ENCODE measurements at places on chromosomes 6 and 20.

GRCh38 chr6:41025966-41026530 is 13.0 kb downstream of the UNC5CL start:
- DNase-seq: no peak

DNA sequence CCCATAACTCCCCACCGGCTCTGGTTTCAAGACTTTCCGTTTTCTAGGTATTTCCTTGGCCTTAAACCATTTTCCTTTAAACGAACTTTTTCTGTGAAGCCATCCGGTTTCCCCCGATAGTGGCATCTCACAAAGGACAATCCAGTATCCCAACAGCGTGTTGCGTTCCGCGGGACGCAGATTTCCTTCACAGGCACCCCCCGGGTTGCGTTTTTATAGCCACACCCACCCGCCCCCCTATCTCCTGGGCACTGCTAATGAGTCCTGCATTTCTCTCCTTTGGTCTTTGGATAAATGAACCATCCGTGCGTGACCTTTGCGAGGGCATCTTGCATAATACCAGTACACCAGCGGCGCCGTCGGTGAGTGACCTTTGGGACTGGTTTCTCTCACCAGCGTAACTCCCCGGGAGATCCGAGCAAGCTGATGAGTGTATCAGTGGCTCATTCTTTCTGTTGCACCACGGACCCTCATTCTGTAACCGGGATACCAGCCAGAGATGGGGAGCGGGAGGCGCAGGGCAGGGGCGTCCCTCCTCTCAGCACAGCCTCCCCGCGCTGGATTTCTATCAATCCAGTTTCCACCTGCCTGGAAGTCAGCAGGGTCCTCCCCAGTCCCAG is 586 bp upstream of the NQO2 start:
- DNase-seq: no peak

- DNase-seq: no peak
Measured at GRCh38 chr20:49270177-49270576, 7.7 kb downstream of the ZNFX1 start.

GRCh38 chr6:44151348-44152108 is 7.1 kb upstream of the CAPN11 start:
- DNase-seq: peak; percentile 78

DNA sequence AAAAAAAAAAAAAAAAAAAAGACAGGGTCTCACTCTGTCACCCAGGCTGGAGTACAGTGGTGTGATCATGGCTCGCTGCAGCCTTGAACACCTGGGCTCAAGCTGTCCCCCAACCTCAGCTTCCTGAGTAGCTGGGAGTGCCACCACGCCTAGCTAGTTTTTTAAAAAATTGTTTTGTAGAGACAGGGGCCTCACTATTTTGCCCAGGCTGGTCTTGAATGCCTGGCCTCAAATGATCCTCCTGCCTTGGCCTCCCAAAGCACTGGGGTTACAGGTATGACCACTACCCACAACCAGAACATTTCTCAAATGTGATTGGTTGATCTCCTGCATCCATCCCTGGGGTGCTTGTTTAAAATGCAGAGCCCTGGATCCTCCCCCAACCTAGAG is 5.6 kb upstream of the RBCK1 start:
- no peak for DNase-seq

DNA sequence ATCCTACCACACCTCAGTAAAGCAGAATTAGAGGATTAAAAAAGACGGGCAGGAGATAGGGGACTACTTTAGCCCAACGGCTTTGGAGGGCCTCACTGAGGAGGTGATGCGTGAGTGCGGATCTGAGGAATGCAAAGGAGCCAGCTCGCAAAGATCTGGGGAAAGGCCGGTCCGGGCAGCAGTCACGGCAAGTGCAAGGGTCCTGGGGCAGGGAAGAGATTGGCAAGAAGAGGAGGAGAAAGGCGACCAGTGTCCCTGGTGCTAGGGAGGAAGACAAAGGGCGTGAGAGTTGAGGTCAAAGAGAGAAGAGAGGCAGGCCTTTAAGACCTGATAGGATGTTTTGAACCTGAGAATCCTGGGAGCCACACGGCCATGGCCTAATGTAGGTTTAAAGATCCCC is 86.8 kb downstream of the KCNB1 start:
- DNase-seq: no peak

- DNase-seq: no peak
Measured at GRCh38 chr6:45584127-45584526, 206.4 kb upstream of the SUPT3H start.

DNA sequence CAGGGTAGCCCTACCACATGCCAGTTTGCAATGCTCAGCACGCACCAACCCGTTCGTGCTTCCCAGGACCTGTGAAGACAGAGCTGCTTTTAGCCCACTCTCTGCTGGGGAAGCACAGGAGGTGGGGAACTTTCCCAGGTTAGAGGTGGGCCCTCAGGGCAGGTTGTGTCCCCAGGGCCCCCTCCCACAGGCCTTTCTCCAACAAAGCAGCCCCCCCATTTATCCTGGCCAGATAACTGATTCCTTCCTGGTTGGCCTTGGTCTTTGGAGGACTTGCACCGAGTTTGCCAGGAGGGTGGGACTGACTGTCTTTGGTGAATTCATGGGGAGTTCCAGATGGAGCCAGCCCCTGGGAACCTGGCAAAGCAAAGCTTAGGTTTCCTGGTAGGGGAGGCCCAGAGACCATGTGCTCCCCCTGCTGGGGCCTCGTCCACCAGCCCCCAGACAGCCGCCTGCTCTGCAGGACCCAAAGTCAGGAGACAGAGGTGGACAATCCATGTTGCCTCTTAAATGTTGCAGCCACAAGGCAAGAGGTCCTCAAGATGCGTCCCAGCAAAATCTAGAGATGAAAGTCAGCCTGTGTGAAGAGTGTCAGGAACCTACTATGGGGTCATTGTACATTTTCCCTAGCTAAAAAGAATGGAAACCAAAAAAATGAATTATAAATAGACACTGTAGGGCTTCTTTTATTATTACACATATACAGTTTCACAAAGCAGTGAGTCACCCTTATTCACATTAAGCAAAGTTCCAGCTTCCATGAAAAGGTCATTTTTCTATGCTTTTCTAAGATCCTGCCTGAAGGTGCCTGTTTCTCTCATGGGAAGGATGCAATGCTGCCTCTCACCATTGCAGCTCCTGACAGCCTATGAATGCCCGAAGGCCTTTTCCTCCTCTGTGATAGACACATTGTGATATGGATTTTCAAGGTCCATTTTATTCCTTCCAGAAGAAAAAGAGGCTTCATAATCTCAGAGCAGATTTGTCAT is 497.8 kb downstream of the PREX1 start:
- no peak for DNase-seq

GRCh38 chr20:59747671-59748515 is 143.6 kb downstream of the PHACTR3 start:
- no peak for DNase-seq

DNA sequence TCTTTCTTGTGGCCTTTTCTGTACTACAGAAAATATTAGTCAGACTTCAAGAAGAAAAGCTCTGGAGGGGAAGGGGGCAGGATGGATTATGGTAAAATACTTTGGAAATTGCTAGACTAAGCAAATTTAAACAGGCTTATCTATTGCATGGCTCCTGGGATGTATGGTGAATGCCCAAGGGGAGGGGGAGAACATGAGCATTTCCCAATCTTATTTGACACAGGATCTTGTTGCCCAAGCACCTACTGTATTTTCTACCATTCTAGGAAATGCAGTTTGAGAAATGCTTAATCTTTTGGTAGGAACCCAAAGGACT is 86.1 kb upstream of the LAMP5 start:
- DNase-seq: no peak

DNA sequence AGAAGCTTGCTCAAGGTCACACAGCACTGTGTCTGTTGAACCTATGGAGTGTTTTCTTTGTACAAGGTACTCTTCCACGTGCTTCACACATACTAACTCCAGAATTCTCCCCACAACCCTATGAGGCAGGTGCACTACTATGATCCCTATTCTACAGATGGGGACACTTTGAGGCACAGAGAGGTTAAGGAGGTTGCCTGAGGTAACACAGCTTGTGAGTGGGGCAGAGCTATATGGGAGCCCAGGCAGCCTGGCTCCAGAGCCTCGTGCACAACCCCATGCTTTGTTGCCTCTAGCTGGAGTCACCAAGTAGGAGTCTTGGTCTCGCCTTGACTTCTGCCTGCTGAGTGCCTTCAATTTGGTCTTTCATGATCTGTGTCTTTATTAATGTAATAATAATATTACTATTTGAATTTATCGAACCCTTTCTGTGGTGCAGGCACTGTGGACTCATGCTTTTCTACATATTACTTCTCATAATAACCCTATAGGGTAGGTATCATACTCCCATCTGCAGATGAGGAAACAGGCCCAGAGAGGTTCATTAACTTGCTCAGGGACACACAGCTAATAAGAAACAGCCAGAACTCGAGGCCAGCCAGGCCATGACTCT is 13.3 kb upstream of the SPDEF start:
- DNase-seq: no peak

- no peak for DNase-seq
Measured at GRCh38 chr20:6919792-6920468, 152.4 kb downstream of the BMP2 start.

GRCh38 chr6:127301199-127301700 is 34.6 kb downstream of the RNF146 start:
- DNase-seq: no peak

DNA sequence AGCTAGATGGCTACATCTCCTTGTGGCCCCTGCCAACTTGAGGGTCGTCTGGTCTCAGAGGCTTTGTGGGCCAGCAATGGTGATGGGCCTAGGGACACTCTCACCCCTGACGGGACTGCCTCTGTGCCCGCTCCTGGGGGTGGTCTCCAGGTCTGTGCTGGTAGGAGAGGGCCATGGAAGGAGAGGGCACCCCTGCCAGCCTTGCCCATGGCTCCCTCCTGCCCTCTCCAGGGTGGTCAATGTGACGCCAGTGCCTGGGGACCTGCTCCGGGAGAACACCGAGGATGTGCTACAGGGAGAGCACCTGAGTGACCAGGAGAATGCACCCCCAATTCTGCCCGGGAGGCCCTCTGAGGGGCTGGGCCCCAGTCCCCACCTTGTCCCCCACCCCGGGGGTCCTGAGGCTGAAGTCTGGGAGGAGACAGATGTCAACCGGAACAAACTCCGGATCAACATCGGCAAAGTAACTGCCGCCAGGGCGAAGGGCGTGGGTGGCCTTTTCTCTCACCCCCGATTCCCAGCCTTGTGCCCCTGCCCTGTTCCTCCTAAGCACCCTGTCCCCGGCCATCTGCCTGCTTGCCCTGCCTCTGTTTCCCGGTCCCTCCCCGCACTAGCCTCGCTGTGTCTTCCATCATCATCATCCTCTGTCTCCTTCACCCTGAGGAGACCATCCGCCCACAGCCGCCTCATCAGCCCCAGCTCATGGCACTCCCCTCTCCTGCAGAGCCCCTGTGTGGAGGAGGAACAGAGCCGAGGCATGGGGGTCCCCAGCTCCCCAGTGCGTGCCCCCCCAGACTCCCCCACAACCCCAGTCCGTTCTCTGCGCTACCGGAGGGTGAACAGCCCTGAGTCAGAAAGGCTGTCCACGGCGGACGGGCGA is 15.8 kb downstream of the TTBK1 start:
- DNase-seq: no peak

DNA sequence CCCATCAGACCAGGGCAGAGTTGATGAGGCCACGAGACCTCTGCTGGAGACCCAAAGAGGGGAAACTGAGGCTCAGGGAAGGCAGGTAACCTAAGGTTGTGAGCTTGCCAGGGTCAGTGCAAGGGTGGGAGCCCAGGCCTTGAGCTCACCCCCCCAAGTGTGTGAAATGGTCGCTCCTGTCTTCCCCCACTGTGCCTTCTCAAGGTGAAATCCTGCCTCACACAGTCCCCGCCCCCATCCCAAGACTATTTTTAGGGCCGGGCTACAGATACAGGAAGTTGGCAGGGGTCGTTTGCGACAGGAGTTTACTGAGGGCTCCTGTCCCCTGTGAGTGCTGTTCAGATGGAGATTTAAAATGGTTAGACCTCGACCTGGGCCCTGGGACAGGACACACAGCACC is 18.7 kb upstream of the GATA5 start:
- DNase-seq: no peak

GRCh38 chr6:113425977-113426660 is 431.0 kb upstream of the MARCKS start:
- DNase-seq: no peak

DNA sequence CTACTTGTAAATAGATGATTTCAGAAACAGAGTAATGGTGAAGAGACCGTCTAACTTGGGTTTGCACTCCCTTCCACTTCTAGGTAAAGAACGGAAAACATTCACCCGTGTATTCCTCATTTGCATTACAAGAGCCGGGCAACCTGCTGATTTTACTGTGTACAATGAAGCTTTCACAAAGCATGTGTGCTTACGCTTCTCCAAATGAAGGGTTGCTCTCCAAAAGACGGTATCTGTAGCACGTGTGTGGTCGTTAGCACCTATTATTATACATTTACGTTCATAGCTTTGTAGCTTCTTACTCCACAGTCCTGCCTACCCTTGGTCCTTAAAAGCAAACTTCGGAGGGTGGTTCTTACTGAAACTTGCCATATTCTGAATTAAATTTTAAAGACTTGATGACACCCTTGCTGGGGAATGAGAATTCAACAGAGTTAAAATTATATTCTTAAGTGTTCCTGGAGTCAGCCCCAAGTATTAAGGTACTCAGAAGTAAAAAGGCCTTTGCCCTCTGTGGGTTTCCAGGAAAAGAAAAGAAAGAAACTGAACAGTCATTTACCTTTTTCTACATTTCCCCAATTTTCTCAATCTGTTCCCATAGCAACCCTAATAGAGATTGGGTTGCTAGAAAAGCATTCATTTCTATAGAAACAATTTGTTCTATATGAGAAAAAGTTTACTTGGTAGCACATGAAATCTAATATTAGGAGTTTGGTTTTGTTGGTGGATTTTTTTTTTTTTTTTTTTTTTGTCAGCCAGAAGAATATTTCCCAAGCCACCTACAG is 61.9 kb upstream of the KCNG1 start:
- DNase-seq: no peak

DNA sequence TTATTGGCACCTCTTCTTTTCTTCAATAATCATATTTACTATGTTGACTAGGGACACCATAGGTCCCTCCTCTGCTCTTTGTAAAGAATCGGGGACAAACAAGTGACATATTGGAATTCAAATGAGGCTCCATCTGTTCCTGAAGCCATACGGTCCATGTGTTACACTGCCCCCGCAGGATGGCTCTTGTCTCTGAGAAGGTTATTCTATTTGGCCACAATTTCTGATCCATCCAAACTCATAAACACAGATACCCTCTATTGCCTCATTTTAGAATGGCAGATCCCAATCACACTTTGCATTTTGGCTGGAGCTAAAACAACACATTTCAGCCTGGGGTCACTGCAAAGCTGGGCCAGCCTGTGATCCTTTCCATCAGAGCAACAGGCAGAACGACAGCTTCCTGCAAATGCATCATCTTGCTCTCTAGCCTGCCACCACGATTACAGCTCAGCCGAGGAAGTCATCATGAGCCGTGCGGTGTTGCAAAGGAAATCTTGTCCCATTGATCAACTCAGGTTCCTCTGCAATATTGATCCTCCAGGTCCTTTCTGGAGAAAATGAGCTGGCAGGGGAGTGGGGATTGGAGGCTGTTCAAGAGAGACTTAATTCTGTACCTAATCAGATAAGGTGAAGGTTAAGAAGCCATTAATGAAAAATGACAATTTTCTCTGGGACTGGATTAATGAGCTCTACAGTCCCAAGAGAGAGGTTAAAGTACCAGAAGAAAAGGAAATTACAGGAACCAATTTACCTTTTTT is 73.1 kb downstream of the AGPAT4 start:
- no peak for DNase-seq
